ENCODE measurements at places on chromosomes 11 and 22.

- DNase-seq = no peak
These were observed 16.9 kb upstream of the MUC5AC start for GRCh38 chr11:1140642-1141490.

DNA sequence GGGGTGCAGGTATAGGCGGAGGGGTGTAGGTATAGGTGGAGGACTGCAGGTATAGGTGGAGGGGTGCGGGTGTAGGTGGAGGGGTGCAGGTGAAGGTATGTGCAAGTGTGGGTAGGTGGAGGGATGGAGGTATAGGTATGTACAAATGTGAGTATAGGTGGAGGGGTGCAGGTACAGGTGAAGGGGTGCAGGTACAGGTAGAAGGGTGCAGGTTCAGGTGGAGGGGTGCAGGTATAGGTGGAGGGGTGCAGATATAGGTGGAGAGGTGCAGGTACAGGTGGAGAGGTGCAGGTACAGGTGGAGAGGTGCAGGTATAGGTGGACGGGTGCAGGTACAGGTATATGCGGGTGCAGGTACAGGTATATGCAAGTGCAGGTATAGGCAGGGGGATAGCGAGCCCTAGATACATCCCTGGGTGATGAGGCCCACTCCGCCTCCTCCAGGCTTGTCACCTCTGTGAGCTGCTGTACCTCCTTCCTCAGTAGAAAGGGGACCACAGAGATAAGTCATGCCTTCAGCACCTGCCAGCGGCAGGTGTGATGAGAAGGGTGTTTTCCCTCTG lies 17.2 kb downstream of the LINC01488 start:
- DNase-seq = no peak

DNA sequence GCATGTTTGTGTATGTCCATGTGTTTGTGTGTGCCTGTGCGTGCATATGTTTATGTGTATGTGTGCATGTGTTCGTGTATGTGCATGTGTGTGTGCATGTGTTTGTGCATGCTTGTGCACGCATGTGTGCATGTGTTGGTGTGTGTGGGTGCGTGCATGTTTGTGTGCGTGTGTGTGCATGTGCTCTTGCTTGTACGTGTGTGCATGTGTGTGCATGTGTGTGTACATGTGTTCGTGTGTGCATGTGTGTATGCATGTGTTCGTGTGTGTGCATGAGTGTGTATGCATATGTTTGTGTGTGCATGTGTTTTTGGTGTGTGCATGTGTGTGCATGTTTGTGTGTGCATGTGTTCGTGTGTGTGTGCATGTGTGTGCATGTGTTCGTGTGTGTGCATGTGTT lies 63.4 kb downstream of the TSPAN18 start:
- no peak for DNase-seq

DNA sequence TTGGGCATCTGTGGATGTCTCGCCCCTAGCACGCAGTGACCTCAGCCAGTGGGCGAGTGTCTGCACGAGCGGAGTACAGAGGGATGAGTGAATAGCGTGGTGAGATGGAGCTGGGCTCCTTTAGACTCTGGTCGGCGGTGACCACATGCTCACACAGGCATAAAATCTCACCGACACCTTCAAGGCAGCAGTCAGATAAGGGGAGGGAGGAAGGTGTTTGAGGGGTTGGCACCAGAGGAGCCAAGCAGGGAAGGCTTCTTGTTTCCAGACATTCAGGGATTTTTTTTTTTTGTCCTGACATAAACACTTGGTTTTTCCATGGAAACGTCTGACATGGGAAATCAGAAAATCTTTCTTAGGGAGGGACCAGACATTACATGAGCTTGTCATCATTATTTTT lies 35.8 kb downstream of the GRIK4 start:
- no peak for DNase-seq

DNA sequence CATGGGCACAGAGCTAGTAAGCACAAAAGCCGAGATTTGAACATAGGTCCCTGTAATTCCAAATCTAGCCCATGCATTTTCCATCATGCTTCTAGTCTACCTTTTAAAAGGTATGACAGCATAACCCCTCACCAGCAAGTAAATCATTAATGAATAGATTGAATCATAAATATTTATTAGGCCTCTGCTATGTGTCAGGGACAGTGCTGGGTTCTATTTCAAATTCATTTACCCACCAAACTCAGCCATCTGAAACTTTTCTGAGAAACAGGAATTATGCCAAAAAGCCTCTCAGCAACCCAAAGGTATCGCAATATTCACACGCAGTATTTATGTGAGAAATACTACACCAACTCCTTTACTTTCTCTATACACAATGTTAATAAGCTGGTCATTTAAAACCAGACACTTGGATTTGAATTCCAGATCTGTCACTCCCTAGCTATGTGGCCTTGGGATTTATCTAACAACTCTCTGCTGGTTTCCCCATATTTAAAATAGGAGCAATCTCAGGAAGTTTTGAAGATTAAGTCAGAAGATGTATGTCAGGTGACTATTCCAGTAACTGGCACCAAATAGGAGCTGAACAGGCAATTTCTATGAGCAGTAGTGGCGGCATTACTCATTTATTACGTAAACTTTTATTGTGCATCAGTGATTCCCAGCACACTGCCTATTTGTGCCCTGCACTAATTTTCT lies 191.4 kb downstream of the TENM4 start:
- no peak for DNase-seq

GRCh38 chr11:18230859-18231258 lies 5.7 kb downstream of the SAA4 start:
- no peak for DNase-seq

- no peak for DNase-seq
These were observed 72.8 kb downstream of the TP53I11 start for GRCh38 chr11:44877571-44878497.

- no peak for DNase-seq
These were observed 933 bp upstream of the PANX3 start for GRCh38 chr11:124610295-124610694.

- no peak for DNase-seq
These were observed 33.0 kb downstream of the CHID1 start for GRCh38 chr11:877565-877964.

Measured in NCI-H2029 treated with DMSO at 0.1 percent for 48 hours (cell line).